ENCODE measurements at places on chromosomes 4 and X.

GRCh38 chrX:112211459-112211858, 128.9 kb upstream of the TRPC5 start:
- no peak for DNase-seq

GRCh38 chr4:150525321-150525868, 56.6 kb upstream of the MAB21L2 start:
- no peak for DNase-seq

GRCh38 chr4:114267976-114268375, 288.5 kb upstream of the ARSJ start:
- no peak for DNase-seq

DNA sequence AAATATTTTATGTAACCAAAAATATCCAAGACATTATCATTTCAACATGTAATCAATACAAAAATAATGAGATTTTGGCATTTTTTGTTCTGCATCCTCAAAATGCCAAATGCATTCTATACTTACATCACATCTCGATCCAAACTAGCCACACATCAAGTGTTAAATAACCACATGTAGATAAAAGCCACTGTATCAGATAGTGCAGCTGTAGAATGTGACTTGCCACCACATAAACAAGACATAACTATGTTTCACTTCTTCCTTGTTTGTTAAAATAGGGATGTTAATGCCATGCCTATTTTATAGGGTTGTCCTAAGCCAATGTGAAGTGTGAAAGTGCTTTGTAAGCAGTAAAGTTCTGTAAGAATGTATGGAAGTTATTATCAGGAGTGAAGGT, 20.9 kb downstream of the INTS6L start:
- DNase-seq, result no peak

DNA sequence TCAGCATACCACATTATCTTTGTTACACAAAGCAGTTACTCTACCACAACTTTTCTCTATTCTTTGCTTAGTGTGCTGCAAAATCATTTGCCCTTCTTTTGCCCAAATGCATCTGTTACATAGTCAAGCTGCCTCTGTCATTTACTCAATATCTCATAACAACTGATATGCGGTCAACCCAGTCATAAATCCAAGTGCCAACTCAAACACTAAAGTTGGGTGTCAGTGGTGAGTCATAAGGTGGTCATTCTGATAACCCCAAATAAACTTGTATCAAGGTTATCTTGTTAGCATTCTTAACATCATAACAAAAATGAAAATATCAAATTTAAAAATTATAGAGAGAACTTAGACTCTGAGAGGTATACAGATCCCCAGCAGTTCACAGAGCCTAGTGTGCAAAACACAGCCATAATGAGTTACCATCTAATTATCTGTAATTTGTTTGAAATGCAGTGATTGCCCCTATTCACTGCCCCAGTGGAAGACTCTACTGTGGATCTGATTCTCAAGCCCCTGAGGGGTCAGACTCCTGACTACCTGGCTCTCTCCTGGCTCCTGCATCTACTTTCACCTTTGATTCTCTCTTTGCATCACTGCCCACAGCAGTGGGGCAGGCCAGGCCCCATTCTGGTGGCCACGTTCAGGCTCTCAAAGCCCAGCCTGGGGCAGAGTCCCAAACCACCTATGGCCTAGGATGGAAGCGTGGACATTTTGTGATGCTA, 29.2 kb downstream of the TBC1D9 start:
- DNase-seq, result no peak

DNA sequence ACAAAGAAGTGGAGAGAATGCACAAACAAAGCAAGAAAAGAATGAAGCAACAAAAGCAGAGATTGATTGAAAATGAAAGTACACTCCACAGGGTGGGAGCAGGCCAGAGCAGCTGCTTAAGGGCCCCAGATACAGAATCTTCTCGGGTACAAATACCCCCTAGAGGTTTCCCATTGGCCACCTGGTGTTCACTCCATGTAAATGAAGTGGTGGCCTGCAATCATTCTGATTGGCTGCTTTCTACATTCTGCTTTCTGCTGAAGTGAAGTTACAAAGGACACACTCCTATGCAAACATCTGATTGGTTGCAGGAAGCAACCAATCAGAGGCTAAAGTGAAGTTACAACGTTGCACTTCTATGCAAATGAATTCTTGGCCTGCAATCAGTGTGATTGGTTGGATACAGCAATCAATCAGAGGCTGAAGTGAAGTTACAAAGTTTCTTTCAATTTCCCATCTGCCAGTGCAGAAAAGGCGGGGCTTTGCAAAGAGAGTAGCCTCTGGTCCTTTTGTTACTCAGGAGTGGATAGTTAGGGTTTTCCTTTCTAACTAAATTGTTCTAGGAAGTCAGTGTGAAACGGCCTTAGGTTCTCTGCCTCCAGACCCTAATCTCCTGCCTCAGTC, 19.0 kb upstream of the GPC4 start:
- DNase-seq, result no peak

GRCh38 chrX:53281963-53282695, 745 bp upstream of the IQSEC2 start:
- no peak for DNase-seq

GRCh38 chrX:1521459-1521956, 15.5 kb downstream of the P2RY8 start:
- DNase-seq, result no peak

DNA sequence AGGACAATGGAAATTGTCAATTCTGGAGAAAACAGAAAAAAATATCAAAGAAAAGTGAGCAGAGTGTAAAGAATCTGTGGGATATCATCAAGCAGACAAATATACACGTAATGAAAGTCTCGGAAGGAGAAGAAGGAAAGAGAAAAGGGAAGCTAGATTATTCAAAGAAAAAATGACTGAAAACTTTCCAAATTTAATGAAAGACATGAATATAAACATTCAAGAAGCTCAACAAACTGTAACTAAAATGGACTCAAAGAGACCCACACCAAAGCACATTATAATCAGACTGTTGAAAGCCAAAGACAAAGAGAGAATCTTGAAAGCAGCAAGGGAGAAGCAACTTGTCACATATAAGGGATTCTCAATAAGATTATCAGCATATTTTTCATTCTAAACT, 28.3 kb downstream of the PARM1 start:
- no peak for DNase-seq

DNA sequence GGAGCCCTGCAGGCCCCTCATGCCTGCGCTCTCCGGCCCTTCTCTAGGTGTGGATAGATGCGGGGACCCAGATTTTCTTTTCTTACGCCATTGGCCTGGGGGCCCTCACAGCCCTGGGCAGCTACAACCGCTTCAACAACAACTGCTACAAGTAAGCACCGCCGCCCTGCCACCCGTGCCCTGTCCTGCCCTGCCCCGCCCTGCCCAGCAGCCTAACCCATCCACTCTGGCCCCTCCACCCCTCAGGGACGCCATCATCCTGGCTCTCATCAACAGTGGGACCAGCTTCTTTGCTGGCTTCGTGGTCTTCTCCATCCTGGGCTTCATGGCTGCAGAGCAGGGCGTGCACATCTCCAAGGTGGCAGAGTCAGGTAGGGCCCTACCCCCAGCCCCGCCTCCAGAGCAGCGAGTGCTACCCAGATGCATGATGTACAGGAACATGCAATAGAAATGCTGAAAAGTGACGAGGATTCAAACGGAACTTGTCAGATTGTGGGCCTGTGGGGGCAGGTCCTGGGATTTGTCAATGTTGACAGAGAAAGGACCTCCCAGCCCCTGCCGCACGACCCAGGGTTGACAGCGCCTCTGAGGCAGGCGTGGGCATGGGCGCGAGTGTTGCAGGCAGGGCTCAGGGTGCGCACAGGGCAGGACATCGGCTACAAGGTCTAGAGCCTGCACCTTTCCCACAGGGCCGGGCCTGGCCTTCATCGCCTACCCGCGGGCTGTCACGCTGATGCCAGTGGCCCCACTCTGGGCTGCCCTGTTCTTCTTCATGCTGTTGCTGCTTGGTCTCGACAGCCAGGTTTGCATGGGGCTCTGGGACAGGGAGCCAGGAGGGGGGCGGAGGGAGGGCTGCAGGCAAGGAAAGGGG, 5.7 kb downstream of the SLC6A8 start:
- DNase-seq, result no peak

- DNase-seq, result no peak
Observed at GRCh38 chrX:65127842-65128241, 151.6 kb upstream of the ZC4H2 start.

DNA sequence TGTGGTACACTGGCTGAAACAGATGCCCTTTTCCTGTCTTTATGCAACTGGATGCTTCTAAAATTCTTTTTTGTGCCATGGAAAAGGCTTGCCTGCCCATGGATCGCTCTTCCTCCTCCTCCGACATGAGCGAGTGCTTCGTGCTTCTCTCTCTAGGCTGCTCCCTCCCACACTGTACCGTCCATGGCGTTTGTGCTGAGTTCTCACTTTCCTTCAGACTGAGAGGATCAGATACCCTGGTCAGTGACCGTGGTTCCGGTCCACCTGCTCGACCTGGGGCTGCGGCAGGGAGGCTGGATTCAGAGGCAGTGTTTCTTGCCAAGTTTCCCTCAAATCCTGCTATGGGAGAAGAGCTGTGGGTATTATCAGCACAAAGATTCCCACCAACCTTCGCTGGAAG, 10.2 kb upstream of the CLDN24 start:
- DNase-seq, result no peak

DNA sequence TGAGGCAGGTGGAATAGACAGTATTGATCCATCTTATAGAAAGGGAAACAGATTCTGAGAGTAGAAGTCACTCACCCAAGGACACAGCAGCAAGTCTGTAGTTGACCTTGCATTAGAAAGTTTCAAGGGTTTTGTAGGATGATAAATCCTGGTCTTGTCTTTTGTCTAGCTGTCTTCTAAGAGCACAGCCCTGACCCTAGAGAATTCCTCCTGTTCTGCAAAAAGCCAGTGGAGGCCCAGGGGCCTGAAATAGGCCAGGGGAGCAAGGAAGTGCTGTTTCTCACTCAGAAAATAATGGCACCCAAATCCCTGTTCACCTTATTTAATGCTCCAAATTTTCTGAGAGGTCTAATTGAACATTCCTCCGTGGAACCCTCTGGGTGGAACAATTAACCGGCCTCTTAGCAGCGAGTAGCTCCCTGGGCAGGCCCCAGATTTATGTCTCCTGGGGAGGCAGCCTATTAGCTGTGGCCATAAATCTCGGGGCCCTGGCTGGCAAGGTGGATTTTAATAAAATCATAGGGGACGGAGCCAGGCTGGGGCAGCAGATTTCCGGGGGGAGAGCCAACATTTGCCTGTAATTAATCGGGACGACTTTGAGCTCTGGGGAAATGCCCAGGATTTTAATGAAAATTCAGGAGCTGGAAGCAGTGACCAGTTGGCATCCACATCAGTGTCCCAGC, 49.2 kb upstream of the MSX1 start:
- no peak for DNase-seq

DNA sequence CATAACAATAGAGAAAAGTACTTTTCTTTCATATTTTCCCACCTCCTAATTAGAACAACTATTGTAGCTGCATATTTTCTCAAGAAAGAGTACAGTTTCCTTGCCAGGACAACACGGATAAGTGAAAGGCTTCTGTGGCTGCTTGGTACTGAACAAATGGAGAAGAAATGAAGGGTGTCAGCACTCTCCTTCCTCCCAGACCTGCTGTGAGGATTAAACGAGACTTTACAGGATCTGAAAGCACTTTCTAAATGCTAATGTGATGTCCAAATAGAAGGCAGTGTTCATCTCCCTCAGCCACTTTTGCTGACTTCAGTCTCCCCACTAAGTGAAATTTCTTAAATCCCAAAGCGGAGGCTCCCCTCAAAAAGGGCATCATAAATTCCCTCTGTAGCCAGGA, 13.9 kb downstream of the NIPAL1 start:
- DNase-seq, result no peak

- DNase-seq, result no peak
Observed at GRCh38 chr4:145154573-145154972, 25.8 kb downstream of the OTUD4 start.

DNA sequence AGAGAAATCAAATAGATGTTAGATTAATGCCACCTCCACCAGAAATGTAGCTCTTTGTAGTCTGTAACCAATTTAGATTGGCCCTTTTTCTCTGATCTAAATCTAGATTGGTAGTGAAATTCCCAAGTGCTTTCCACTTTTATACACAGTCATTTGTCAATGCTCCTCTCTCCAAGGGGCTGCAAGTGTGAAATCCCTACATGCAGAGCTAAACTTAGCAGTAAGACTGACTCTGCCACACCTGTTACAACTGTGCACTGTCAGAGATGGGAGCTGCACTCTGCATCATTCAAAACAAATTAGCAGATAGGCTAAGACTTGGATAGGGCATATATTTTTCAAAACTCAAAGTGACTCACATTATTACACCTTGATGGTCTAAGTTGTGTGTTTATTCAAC, 9.1 kb downstream of the SERTM2 start:
- no peak for DNase-seq

- DNase-seq, result no peak
Observed at GRCh38 chr4:109499513-109499912, 60.5 kb upstream of the MCUB start.

- no peak for DNase-seq
Observed at GRCh38 chr4:44434247-44434646, 14.4 kb downstream of the KCTD8 start.

DNA sequence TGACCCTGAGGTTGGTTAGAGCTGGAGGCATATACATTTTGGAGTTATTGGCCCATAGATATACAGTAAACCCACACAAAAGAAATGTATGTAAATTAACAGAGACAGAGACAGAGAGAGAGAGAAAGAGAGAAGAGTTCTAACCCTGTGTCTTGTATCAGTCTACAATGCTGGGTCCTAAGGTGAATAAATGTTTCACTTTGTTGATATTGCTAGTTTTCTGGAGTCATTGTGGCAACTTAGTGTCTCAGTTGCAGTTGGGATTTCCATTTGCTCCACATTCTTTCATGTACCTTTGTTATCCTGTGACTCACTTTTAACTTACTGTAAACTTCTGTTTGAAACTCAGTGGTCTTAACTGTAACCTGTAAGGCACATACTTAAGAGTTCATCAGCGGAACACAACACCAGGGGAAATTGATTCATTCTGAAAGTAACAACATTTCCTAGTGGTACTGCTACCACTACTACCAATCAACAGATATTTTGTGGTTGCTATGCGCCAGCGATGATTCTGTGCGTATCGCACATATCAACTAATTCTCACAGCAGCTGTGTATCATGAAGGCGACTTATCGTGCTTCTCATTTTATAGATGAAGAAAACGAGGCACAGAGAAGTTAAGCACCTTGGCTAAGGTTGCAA, 38.5 kb upstream of the ETDA start:
- no peak for DNase-seq

- DNase-seq, result no peak
Observed at GRCh38 chr4:88745581-88746163, 48.0 kb upstream of the NAP1L5 start.

GRCh38 chr4:118313098-118313497, 39.7 kb downstream of the PRSS12 start:
- no peak for DNase-seq

DNA sequence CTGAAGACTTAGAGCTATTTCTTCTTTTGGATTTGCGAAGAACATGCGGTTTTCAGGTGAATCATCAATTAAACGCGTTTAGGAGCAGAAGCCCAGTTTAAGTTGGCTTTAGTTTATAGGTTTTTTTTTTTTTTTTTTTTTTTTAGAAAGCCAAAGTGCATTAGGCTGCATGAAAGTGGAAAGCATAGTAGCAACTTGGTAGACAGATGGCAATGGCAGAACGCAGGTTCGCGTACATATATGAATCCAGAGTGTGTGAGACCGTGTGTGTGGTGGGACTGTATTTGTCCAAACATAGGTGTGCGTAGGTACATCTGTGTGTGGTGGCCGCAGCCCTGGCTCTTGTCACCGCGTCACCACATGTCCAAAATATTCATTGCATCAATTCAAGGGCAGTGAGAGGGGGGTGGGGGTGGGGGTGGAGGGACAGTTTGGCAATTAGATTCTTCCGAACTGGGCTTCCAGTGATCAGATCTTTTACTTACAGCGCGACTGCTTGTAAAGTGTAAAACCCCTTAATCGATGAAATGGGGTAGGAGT, 901 bp downstream of the JADE1 start:
- no peak for DNase-seq

Data from activated naive CD4-positive, alpha-beta T cell (primary cell).